ENCODE measurements at places on chromosomes 1 and 21.

GRCh38 chr1:12272770-12273169, 42.9 kb downstream of the VPS13D start:
- no peak for DNase-seq

GRCh38 chr21:42609811-42610210, 43.6 kb upstream of the PDE9A start:
- DNase-seq: no peak

DNA sequence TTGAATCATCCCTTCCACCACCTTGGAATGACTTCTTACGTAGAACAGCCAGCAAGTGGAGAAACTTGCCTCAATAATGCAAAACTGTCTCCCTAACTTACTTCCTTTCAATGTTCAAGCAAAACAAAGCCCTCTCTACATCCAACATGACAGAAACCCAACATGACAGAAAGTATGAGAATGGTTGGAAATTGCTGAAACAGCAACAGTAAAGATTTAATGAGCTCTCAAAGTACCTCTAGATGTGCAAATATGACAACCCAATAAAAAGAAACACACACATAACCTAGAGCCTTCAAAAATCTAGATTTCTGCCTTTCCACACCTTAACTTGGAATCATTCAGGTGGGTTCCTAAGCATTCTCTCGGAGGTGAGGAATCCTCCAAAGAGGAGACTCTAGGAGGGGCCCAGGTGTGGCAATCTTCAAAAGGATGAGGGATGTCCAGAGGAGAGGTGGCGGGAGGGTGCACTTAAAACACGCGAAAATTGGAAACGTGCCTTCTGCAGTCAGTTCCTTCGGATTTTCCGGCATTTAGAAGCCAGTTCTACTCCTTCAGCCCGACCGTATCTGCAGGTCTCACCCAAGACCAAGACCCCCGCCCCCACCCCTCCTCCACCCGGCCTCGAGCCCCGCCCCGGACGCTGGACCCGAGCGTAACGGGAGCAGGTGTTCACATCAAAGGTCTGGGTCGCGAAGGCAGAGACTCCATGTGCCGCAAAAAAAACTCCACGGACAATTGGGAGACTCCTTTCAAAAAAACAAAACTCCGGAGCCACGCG, 996 bp upstream of the MGST3 start:
- no peak for DNase-seq

DNA sequence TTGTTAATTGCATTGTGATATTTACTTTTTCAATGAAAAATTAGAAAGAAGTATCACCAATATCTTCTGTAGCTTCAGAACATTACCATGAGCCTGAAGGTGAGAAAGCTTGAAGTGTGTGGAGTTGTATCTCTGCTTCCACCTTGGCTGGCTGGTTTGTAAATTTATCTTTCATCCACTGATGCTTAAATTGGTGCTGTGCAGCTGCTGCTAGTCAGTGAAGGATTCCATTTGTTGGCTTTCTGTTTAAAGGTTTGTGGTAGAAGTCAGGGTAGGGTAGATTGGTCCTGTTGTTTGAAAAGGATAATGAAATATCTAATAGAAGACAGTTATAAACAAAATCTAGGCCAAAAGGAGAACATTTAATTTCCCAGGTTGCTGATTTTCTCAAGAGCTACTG, 105.7 kb downstream of the C1orf21 start:
- DNase-seq: no peak
